Left lung (tissue), 14 donors: ENCODE measurements at places on chromosomes 6 and 20. TPM values are rescaled to one million over a fixed set of nuclear protein-coding genes. Genes with fewer than 3 reads are reported as not detected.

The GRM1 gene
- 0.07 TPM for polyA plus RNA-seq

The DLL1 gene
- polyA plus RNA-seq = 12.3 TPM

The ABHD16B gene
- not detected for polyA plus RNA-seq

The BPI gene
- 0.83 TPM for polyA plus RNA-seq

The TOX2 gene
- 42.6 TPM for polyA plus RNA-seq

The NEURL2 gene
- 3.5 TPM for polyA plus RNA-seq

The TP53INP2 gene
- polyA plus RNA-seq = 6.4 TPM

The LHFPL5 gene
- not detected for polyA plus RNA-seq

The TAP1 gene
- 22.4 TPM for polyA plus RNA-seq

The OTOR gene
- polyA plus RNA-seq = not detected

The ZSWIM3 gene
- 4.9 TPM for polyA plus RNA-seq

The TMEM217 gene
- 2.8 TPM for polyA plus RNA-seq

The ACTL10 gene
- polyA plus RNA-seq = 0.46 TPM

The C6orf118 gene
- 5.8 TPM for polyA plus RNA-seq

The TMC2 gene
- polyA plus RNA-seq = 0.10 TPM
